Stimulated activated CD4-positive, alpha-beta T cell treated with anti-CD3 and anti-CD28 coated beads, Interleukin-4, amount 100 ng/mL, for 48 hours (primary cell): ENCODE measurements at places on chromosomes 12 and 14.

- no peak for DNase-seq
Observed at GRCh38 chr14:97442363-97442762, 645.2 kb downstream of the VRK1 start.

DNA sequence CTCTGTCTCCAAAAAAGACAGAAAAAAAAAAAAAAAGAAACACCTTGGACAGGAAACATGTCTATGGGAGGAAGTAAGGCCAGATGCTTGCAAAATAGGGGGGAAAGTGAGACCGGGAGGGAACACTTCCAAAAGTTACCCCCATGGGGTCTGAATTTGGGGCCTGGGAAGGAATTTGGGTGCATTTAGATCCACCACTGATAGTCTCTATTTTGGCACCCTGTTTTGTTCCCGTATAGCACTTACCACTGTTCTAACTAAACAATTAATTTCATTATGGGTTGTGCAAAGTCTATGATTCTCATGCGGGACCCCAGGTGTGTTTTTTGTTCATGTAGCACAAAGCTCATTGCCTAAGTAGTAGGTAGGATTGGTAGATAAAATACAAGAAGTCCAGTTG lies 1.4 kb upstream of the MLEC start:
- DNase-seq: no peak

DNA sequence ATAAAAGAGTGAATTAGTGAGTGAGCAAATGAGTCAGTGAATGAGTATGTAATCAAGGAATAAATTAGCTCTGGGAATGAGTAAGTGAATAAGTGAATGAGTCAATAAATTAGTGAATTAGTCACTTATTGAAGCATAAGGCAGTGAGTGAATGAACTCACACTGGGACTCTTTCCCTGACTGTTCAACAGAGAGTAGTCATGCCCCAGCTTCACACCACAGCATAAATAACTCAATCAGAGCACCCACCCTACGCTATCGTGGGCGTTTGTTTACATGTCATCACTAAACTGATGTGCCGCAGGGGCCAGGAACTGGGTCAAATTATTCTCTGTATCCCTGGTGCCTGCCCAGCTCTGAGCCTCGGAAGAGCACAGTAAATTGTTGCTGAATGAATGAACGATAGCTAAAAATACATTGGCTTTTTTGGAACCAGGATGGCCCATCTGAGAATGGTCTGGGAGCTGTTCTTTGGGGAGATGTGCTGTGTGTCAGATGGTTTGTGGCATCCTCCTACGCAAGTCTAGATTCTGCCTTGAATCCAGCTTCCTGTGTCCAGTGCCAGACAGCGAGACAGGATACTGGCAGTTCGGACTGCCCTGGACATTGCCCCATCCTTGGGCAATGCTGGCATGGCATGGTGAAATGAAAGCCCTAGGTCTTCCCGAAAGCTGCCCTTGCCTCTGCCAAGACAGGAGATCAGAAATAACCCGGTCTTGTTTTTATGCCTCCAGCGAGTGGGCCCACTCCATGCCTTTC lies 98.0 kb upstream of the RTL1 start:
- no peak for DNase-seq

- no peak for DNase-seq
Observed at GRCh38 chr14:99728981-99729451, 44.9 kb downstream of the CYP46A1 start.

DNA sequence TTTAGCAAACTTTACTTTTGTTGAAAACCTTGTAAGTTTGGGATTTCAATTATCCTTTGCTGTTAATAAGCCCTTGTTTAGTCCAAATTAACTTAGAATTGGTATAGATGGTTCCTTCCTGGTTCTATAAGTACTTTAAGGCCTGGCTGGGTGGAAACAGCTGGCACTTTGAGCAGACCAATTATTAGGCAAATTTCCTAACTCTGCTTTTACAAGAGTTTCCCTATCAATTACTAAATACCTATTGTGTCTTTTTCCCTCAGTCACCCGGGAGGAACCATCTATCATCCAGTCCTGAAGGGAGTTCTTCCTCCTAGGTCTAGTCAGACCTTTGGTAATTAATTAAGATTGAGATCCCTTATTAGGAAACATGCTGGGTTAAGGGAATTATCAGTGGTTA lies 138.0 kb downstream of the SLC38A6 start:
- no peak for DNase-seq

- DNase-seq: peak; percentile 75
Observed at GRCh38 chr14:65927931-65928356, 515.4 kb downstream of the FUT8 start.

- no peak for DNase-seq
Observed at GRCh38 chr12:45231515-45232145, 15.7 kb downstream of the ANO6 start.
